Right hindlimb (tissue), 1 donor: ENCODE measurements at places on chromosomes 6 and 20.

- DNase-seq: no peak
Observed at GRCh38 chr6:89596056-89596455, 42.5 kb downstream of the LYRM2 start.

DNA sequence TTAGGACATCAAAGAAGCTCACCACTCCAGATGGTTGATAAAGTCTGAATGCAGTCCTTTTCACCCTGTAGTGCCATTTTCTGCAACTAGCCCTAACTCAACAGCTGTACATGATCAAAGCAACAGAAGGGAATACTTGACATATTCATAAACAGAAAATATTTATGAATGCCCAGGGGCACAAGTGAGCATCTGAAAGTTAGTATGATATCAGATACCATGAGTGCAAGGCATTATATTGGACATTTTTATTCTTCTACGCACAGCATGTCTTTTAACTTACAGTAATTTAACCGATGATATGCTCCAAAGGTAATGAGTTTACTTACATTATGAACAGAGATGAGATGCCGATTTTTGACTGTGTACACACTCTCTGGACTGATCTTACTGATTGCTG is 142.0 kb downstream of the MCHR2 start:
- DNase-seq: no peak

- no peak for DNase-seq
Observed at GRCh38 chr20:10761232-10761631, 87.4 kb upstream of the JAG1 start.

DNA sequence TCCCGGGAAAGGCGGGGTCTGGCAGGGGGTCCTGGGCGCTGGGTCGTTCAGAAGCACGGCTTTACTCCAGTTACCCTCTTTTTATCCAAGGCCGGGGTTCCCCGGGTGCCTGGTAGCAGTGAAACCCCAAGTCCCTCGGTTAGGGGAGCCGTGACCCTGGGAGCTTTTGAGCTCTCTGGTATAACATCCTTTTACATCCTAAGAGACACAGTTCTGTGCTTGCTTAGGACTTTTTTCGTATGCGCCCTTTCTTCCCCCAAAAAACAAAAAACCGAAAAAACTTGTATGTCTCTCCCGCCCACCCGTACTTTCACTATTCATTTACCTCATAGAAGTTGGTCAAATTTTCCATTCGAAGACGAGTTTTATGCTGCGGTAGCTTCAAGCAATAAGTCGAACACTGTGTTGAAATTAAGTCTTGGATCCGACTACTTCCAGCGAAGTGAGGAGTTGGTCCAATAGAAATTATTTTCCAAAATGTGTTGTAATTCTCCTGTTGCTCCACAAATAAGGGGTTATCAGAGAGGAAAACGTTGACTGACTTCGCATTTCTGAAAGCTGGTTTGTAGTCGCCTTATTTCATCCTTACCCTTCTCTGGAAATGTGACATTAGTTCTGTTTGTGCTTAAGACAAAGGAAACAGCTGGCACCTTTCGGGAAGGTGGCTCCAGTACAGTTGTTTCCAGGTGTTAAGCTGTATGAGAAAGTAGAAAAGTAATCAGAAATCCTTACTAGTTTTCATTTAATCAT is 816 bp upstream of the MAN1A1 start:
- no peak for DNase-seq

- DNase-seq: no peak
Observed at GRCh38 chr6:56808871-56809359, 146.0 kb upstream of the BEND6 start.

GRCh38 chr20:16606468-16607070 is 33.3 kb upstream of the KIF16B start:
- DNase-seq: no peak

GRCh38 chr20:20741087-20742045 is 28.9 kb upstream of the RALGAPA2 start:
- no peak for DNase-seq

GRCh38 chr6:118507636-118508035 is 40.5 kb upstream of the PLN start:
- no peak for DNase-seq

- no peak for DNase-seq
Observed at GRCh38 chr6:68732423-68732822, 97.3 kb downstream of the ADGRB3 start.

- DNase-seq: no peak
Observed at GRCh38 chr6:52914516-52914915, 5.0 kb upstream of the GSTA3 start.

- peak; percentile 45 for DNase-seq
Observed at GRCh38 chr6:144314003-144314485, 28.9 kb downstream of the UTRN start.

DNA sequence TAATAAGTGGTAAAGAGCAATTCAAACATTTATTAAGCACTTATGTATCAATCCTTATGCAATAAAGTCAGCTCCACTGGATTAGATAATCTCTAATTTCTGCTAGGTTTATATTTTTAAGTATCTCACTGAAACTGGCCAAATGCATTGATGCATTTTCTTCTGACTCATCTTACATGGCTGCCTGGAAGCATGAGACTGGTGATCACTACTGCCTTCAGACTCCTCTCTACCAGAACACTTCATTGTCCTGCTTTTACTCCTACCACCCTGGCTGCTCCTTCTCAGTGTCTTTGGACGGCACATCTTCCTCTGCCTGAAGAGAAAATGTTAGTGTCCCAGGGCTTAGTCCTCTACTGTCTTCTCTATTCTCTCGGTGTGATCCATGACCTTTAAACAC is 7.4 kb downstream of the CEP85L start:
- DNase-seq: no peak

DNA sequence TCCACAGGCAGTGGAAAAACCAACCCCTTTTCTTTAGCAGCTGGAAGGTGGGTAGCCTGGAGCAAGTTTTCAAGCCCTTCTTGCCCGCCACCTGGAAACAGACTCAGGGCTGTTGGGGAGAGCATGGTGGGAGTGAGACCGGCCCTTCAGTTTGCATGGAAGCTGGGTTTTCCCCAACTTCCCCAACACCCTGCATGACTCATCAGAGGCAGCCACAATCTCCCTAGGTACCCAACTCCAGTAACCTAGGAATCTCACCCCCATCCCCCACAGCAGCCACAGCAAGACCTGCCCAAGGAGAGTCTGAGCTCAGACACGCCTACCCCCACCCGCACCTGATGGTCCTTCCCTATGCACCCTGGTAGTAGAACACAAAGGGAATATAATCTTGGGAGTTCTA is 86.3 kb upstream of the IRAK1BP1 start:
- no peak for DNase-seq

DNA sequence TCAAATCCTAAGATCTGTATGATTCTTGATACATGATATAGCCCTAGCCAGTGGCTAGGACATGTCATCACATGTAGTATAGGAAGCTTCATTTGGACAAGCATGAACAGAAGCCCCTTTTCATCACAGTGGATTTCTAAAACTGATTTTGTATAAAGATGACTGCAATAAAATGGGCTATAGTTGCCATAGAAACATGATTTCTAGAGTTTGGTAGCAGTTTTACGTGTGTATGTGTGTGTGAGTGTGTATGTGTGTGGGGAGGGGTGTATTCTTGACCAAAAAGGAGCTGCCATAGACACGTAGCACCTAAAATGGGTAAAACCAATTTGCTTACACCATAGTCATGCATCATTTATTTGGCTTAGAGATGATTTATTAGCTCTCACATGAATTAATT is 200.5 kb upstream of the CNR1 start:
- no peak for DNase-seq

DNA sequence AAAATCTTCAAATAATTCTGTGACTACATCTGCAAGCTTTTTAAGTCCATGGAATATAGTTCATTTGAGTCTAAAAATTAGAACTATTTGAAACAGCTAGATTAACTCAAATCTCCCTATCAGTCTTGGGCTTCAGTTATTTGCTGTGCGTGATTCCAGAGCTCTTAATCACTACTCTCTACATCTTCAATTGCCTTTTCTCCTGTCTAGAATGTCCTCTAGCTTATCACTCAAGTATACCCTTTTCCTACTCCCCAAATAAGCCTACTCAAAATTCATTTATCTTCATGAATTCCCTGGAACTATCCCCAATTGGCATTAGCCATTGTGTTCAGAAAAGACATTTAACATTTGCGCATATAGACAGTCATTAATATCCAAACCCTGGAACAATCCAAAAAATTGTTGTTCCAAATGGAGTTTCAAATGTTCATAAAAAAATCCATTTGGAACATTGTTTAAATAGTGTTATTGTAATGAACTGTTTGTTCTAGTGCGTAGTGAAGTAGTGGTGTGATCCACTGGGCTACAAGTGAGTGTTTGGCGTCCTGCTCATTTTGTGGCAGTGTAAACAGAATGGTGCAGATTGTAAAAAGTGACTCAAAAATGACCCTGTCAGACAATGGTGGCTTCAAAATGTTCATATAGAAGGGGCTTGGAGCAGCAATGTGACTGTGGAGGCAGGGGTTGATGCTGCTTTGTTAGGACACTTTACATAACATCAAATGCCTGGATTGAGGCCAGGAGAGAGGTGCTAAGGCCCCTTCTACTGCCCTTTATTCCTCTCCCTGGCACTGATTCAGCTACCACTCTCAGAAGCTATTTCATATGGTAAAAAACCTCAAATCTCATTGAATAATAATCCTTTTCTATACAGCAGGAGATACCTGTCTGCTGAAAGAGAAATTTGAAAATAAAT is 122.3 kb downstream of the KIF6 start:
- DNase-seq: no peak

GRCh38 chr20:50192364-50193198 is 2.0 kb downstream of the CEBPB start:
- DNase-seq: peak; percentile 86

GRCh38 chr6:25088513-25088912 is 152.8 kb upstream of the RIPOR2 start:
- no peak for DNase-seq

GRCh38 chr6:71124340-71124739 is 164.3 kb upstream of the OGFRL1 start:
- no peak for DNase-seq
